ENCODE measurements at places on chromosomes 4 and X.

GRCh38 chr4:169174247-169174646 lies 96.5 kb downstream of the SH3RF1 start:
- no peak for DNase-seq

DNA sequence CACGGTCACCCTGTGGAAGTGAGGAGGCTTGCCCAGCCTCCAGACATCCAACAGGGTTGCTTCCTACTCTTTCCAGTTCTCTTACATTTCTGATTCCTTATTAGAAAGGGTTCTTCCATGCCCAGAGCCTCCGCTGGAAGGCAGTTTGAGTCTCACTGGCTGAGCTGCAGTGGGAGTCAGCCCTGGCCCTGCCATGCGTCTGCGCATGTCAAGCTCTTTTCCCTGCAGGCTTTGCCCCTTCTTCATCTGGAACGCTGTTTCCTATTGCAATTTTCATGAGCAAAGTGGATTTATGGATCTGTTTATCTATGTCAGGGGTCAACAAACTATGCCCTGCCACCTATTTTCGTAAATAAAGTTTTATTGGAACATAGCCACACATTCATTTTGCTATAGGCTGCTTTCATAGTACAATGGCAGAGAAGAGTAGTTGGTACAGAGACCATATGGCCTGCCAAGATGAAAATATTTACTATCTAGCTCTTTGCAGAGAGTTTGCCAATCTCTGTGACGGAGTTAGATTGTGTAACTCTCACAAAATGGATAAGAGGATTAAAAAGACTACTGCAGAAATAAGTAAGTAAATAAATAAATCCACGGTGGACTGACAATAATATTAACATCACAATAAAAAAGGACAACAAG lies 3.9 kb upstream of the CHRNA9 start:
- no peak for DNase-seq

- no peak for DNase-seq
Measured at GRCh38 chr4:169045862-169046584, 36.0 kb upstream of the CBR4 start.

DNA sequence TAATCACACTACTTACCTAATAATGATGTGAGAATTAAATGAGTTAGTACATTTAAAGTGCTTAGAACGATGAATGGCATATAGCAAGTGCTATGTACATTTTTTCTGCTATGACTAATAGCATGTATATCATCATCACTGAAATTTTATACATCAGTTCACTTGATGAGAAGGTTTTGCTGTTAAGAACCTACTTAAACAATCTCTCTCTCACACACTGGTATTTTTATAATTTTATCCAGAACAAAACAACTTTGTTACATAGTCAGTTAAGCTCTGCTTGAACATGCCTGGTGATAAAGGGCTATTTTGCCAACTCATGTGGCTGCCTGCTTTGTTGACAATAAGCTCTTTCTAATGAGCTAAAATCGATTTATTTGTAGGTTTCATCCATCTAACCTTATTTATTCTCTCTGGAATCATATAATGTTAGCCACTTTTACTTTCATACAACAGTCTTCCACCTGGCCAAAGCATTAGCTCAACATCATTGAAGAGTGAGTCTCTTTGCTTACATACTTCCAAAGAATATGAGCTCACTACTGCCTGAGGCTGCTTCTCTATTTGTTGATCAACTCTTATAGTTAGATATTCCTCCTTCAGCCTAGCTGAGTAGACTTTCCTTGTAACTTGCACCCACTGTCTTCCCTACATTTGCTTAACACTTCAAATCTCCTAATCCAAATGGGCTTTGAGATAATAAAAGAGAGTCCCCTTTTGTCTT lies 372.7 kb upstream of the BOD1L1 start:
- DNase-seq, result no peak

- DNase-seq, result no peak
Measured at GRCh38 chr4:55385201-55385649, 10.5 kb upstream of the TMEM165 start.

- no peak for DNase-seq
Measured at GRCh38 chrX:148229801-148230303, 248.7 kb downstream of the FMR1NB start.

DNA sequence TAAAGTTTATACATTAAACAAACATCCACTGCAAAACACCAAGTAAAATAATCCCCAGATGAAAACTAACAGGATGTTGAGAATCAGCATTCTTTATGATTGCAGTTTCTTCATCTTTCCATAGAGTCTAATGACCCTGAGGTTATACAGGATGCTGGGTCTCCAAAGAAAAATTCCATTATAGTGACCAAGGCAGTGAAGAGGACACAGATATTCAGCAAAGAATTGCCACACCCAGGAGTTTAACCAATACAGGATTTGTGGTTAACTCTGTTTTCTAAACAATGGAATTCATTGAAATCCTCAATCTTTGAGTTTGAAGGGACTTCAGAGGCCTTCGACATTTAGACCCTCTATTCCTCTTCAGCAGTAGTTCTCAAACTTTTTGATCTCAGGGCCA lies 76.2 kb upstream of the ESX1 start:
- DNase-seq, result no peak

DNA sequence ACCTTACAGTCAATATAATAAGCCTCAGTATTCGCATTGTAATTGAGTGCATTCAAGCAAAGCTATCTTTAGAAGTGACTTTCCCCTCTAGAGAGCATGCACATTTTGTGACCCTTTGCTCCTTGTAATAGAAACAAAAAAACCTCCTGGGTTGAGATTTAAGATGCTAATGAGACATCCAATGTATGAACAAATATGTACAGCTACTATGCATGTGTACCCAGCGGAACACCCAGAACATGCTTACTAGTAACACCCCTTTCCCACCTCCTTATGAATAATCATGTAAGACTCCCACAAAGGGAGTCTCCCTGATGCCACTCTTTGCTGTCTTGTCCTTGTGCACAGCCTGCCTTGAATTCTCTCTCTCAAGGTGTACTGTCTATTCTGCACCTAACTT lies 205.5 kb downstream of the PRR32 start:
- no peak for DNase-seq

DNA sequence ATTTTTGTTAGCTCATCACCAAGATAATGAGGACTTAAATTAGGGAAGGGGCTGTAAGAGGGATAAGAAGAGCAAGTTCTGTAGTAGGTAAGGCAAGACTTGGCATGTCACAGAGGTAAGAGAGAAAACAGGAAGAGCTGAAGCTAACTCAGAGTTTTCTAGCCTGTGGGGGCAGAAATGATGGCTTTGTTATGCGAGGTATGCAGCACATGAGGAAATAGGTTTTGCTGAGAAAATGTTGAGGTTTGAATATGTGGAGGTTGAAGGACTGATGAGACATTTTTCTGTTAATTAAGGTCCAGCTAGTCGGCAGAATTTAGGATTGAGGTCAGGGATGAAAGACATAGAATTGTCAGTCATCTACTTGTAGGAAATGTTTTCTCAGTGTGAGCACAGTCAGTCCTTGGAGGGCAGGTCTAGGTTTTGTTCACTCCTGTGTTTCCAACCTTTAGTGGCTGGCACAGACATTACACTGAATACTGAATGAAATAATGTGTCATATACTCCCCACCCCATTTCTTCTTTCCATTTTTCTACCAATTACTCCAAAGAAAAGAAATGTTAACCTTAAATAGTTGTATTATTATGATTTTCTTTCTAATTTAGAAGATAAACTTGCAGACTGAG lies 154.0 kb upstream of the AADAT start:
- no peak for DNase-seq

- DNase-seq, result no peak
Measured at GRCh38 chr4:94595880-94596483, 144.2 kb downstream of the PDLIM5 start.

DNA sequence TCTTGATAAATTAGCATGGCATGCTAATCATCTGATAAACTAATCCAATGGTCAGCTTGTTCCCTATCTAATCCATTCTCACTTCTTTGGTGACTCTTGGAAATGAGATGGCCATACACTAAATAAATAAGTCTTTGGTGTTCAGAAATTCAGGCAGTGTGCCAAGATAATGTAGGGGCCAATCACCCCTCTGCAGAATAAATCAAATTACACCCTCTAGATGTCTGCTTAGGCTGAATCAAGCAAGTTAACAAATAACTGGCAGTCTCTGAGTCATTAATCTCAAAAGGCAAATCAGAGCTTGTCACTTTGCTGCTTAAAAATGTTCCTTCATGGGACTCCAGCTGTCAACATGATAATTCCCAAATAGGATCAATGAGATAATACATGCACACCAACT lies 97.4 kb downstream of the NLGN4X start:
- no peak for DNase-seq

- no peak for DNase-seq
Measured at GRCh38 chr4:26368685-26369084, 47.9 kb downstream of the RBPJ start.

DNA sequence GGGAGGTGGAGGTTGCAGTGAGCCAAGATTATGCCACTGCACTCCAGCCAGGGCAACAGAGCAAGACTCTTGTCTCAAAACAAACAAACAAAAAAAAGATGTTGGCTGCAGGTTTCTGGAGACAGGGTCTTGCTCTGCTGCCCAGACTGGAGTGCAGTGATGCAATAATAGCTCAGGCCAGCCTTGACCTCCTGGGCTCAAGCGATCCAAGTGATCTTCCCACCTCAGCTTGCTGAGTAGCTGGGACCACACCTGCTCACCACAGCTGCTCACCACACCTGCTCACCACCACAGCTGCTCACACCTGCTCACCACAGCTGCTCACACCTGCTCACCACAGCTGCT lies 29.9 kb upstream of the CPLX1 start:
- no peak for DNase-seq

DNA sequence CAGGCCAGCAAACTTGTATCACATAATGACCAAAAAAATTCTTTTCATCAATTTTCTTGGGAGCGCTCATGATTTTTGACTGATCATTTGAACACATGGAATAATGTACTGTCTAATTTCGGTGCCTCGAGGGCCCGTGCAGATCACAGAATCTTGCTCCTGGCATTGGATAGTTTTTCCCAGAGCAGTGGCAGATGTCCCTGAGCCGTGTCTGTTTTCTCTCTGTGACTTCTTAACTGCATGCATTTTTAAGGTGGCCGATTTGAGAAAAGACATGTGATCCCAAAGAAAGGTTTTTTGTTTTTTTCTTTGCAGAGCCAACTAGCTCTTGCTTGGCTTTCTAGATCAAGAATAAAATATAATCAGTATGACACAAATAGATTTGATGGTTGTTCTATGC lies 19.7 kb downstream of the GPRIN3 start:
- no peak for DNase-seq

DNA sequence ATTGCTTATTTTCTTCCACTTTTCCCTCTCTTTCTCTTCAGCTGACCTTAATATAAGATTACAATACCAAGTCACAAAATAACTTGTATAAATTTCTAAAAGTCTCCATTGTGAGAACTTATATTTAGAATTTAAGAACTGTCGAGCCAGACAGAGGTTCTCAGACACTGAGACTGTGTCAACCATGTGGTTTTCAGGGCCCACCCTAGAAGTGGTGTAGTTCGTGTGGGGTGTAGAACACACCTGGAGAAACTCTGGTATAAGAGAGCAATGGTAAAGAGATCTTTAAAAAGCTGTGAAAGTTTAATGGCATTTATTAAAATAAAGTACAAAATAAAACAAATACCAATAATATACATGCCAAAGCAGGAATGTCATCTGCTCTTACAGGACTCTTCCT lies 19.7 kb downstream of the CPEB2 start:
- DNase-seq, result no peak
